ENCODE measurements at places on chromosomes 1 and 21.

DNA sequence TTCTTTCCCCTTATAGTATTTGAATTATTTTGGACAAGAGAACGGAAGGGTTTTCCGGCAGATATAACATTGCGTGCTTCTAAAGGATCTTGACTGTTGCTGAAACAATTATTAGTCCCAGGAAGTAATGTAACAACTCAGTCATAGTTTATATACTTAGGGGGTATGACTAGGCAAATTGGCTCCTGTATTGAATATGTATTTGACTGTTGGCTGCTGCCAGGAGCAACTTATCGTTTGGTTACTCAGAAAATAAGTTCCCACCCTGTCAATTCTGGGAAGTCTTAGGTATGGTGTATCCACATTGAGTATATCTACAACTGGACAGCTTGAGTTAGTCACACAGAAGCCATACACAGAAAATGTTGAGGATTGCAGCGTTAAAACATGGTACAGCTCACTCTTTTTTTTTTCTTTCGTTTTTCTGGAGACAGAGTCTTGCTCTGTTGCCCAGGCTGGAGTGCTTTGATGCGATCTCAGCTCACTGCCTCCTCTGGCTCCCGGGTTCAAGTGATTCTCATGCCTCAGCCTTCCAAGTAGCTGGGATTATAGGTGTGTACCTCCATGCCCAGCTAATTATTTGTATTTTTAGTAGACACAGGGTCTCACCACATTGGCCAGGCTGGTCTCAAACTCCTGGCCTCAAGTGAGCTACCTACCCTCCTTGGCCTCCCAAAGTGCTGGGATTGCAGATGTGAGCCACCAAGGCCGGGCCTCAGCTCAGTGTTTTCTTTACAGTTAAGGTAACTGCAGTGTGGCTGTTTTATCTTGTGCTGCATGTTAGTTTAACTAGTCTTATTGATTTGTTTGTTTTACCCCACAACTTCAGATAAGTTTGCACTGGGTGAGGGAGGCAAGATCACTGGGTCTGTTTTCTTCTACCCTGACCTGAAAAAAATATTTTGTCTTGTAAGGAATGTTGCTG, 10.2 kb downstream of the SMAP2 start:
- DNase-seq, result no peak

- no peak for DNase-seq
Measured at GRCh38 chr1:185483217-185483616, 166.2 kb upstream of the IVNS1ABP start.

GRCh38 chr21:41784456-41785102, 17.7 kb upstream of the RIPK4 start:
- no peak for DNase-seq

GRCh38 chr1:235226933-235227332, 65.9 kb upstream of the RBM34 start:
- no peak for DNase-seq

GRCh38 chr1:119008483-119009311, 20.6 kb upstream of the TBX15 start:
- peak; percentile 37 for DNase-seq

DNA sequence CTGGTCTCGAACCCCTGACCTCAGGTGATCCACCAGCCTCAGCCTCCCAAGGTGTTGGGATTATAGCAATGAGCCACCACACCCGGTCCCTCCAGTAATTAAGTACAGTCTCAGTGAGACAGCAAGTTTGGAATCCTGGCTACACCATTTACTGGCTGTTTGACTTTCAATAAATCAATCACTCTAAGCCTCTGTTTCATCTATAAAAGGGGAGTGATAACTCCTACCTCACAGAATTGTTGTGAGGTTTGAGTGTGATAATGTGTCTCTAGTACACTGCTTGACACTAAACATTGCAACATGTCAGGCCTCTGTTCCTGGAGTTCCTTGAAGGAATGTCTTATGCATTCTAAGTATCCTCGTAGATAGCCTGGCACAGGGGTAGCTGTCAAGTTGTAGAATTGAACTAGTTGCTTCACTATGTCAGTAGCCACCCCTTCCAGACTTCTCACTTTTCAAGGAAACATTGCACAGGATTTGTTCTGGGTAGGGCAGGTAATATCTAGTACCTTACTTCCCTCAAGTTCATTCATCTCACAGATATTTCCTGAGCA, 12.4 kb downstream of the ENTREP3 start:
- DNase-seq, result no peak

DNA sequence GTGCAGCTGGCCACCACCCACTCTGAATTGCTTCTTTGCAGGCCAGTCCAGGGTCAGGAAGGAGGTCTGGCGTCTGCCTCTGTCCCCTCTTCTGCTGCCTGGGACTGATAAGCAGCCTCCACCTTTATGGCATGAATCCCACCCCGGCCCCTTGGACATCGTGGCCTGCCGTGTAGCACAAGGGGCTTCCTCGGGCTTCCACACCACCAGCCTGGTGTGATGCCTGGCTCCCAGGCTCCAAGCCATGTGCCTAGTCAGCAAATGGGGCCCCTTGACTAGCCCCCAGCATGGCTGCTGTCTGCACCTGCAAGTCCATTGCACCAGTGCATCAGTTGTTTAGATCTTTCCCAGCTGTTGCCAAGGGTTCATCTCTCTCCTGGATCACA, 9.9 kb upstream of the ARF1 start:
- DNase-seq, result no peak

DNA sequence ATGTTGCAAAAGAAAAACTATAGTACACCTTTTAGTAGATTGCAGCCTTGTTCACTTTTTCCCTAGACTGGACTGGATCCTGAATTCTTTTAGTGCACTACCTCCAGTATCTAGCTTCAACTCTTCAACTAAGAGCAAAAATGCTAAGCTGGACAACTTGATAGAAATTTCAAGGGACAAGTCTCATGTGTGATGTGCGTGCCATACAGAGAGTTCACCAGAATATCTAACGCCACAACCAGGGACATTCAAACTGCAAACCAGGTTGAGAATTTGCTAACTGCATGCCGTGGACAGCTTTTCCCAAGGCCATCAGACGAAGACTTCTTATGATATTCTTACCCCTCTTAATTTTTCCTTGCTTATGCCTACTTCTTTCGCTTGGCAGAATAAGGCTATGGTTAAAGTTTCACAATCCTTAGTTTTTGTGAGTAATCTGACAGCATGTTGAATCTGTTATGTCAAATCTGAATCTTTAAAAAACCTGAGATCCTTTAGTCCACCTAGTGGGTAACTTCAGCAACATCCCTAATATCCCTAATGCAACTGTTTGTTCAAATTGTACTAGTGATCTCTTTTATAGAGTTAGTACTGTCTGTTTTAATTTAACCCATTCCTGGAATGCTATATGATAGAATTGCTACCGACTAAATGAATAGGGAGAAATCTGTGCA, 66.4 kb downstream of the DDAH1 start:
- DNase-seq, result no peak

DNA sequence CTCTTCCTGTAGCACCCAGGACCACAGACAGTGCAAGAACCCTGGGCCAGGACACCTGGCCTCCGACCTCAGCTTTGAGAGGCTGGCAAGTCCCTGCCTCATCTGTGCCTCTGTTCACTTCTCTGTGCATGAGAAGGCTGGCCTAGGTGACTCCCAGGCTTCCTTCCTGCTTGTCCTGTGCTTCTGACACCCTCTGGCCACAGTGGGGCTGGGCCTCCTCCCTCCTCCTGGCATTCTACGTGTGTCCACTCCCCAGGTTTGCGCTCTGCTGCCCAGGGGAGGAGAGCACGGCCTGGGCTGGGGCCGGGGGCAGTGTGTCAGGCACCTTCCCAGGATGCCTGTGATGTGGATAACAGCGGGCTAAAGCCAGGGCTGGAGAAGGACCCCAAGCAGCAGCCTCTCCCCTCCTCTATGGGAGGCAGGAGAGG, 30.3 kb upstream of the PKP1 start:
- DNase-seq, result no peak

- no peak for DNase-seq
Measured at GRCh38 chr1:87242445-87243185, 86.1 kb upstream of the LMO4 start.

GRCh38 chr1:208923946-208924720, 659.4 kb upstream of the CAMK1G start:
- DNase-seq, result no peak

GRCh38 chr1:151447696-151448095, 11.6 kb downstream of the POGZ start:
- no peak for DNase-seq

DNA sequence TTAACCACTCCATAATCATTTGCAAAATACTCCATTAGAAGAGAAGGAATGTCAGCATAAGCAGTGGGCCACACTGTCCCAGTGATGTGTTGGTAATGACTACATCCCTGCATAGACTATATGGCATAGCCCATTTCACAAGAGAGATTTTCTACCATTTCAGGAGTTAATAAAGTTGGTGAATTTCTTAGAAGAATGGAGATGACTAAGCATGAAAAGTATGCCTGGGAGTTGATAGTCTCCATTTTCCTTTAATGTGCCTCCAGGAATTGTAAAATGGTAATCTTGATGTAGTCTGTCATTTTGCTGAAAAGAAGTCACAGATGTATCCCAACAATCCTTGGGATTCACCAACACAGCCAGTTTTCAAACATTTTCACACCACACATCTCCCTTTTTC, 608.8 kb upstream of the CHRM3 start:
- DNase-seq, result no peak

GRCh38 chr21:25732091-25732760, 2.5 kb downstream of the ATP5PF start:
- no peak for DNase-seq

DNA sequence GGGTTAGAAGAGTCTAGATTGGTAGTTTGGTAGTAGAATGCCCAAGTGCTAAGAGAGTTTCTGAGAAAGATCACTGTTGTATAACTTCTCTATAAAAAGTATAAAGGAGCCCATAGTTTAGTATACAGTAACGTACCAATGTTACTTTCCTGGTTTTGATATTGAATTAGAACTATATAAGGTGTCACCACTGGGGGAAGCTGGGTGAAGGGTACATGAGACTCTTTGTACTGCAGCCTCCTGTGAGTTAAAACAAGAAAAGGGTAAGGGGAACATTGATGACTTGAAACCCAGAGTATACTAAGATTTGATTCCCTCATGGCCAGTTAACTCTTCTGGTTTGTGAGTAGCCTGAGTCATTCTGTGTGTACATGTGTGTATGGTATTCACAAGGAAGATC, 129.8 kb downstream of the RPS6KC1 start:
- no peak for DNase-seq

- no peak for DNase-seq
Measured at GRCh38 chr1:21042929-21043605, 133.6 kb downstream of the EIF4G3 start.

DNA sequence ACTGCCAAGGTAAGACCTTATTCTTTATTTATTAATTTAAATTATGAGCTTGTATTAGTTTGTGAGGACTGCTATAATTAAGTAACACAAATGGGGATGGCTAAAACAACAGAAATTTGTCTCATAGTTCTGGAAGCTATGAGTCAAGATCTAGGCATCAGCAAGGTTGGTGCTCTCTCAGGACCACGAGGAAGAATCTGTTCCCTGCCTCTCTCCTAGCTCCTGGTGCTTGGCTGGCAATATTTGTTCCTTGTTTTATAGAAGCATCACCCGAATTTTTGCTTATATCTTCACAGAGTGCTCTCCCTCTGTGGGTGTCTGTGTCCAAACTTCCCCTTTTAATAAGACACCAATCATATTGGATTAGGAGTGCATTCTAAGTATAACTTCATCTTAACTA, 41.4 kb upstream of the CCDC190 start:
- DNase-seq, result no peak

DNA sequence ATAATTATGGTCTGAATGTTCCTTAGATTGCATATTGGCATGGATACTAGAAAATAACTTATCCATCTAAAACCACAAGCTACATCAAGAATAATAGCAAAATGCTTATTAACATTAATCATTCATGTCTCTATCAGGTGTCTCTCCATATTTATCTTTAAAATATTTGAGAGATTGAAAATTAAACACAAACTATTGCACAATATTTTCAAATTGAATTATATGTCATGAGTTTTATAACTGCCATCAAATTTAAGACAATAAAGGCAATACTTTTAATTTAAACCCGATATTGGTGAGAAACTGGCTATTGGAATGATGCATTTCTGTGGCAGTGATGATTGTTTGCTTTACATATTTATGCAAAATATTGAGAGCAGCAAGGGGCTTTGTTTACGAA, 1506.8 kb upstream of the B3GALT2 start:
- no peak for DNase-seq

GRCh38 chr1:50697440-50698421, 262.3 kb downstream of the FAF1 start:
- DNase-seq, result no peak

DNA sequence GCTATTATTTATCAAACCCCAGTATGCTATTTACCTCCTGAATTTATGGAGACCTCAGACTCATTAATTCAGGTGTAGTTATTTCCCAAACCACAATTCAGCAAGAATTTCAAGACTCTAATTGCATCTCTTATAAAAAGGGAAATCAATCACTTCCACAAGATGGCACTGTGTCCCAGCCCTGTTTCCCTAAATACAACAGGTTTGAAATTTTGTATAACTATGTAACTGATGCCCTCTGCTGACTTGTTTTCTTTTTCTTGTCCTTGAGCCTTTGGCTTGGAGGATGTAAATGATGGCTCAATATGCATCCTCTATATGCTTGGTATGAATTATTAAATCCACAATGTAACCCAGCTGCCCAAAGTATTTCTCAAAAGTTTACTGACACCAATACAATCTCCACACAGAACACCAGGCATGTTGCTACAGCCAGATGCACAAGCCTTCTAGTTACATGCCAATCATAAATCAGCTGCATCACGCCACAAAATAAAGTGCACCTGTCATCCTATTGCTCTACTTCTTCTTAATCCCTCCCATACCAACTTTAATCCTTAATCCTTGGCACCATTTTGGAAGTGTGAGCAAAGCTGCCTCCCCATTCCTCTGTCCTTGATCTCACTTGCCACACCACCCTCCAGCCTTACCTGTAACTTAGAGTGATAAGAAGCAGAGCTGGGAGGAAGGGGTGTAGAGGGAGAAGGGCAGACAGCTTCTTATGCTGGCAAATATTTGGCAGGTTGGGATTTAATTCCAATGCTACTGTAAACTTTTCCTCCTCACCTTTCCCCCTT, 9.0 kb downstream of the C1orf105 start:
- DNase-seq, result peak; percentile 67

GRCh38 chr1:147824798-147825197, 64.4 kb upstream of the GJA5 start:
- DNase-seq, result no peak

GRCh38 chr1:37914719-37915475, 32.0 kb downstream of the INPP5B start:
- no peak for DNase-seq

All from activated CD4-positive, alpha-beta T cell treated with anti-CD3 and anti-CD28 coated beads, Interleukin-2, amount 10 ng/mL, durations not matched to agents 7 days and 5 days (primary cell).